Stimulated activated naive B cell treated with anti-CD40 and anti-IgM and Interleukin-4, amounts not matched to agents 10 μg/mL and 1 μg/mL and 100 μg/mL, for 72 hours (primary cell): ENCODE measurements at places on chromosomes 7 and 10.

GRCh38 chr7:34333925-34334324, 324.1 kb upstream of the NPSR1 start:
- no peak for DNase-seq

GRCh38 chr7:129401228-129401966, 32.8 kb upstream of the STRIP2 start:
- no peak for DNase-seq

GRCh38 chr7:7098280-7098818, 84.0 kb upstream of the C1GALT1 start:
- DNase-seq = no peak

GRCh38 chr10:114933588-114933987, 4.4 kb upstream of the TRUB1 start:
- no peak for DNase-seq

DNA sequence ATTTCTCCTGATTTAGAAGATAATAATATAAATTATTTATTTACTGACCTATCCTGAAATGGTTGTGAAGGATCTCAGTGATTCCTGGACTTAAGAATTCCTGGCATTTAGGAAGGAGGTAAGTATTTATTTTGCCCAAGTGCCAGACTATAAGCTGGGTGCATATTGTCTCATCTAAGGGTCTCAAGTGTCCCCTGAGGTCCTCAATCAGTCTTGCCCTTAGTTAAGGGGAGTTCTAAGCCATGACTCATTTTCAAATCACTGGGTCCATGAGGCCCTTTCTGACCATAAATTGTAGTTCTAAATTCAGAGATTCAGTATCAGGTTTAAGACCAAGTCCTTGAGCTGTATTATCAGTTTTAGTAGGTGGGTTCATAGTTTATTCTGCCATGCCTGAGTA, 251.6 kb upstream of the MEOX2 start:
- DNase-seq = no peak

DNA sequence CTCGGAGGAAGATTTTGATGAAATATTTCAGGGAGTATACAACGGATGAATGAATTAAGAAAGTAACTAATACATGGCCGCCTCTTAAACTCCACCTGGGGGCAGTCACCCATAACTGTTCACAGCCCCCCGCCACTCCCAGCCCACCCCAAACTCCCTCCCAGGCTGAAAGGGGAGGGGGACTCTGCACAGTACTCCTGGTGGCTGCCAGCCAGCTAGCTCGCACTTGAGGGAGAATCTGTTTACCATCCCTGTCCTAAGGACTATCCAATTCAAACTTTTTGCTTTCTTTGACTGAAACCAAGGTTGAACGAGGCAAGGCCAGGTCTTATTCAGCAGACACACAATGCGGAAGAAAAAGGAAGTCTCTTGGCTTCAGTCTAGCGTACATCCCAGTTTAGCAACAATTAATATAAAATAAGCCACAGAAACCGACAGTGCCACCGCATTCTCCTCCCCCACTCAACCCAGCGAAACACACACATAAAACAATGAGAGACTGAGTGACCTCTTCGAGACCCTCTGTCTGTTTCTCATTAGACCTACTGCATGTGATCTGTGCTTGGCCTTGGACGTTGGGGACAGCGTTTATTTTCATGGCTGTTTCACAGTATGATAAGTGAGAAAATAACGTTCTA, 219.5 kb downstream of the GLI3 start:
- DNase-seq = no peak

- no peak for DNase-seq
Observed at GRCh38 chr10:51117053-51117660, 42.9 kb downstream of the PRKG1 start.

- DNase-seq = no peak
Observed at GRCh38 chr10:58704671-58705141, 192.0 kb downstream of the BICC1 start.

GRCh38 chr10:83943920-83944319, 195.4 kb upstream of the GHITM start:
- no peak for DNase-seq

GRCh38 chr10:5199398-5199797, 2.8 kb downstream of the AKR1C4 start:
- DNase-seq = no peak

DNA sequence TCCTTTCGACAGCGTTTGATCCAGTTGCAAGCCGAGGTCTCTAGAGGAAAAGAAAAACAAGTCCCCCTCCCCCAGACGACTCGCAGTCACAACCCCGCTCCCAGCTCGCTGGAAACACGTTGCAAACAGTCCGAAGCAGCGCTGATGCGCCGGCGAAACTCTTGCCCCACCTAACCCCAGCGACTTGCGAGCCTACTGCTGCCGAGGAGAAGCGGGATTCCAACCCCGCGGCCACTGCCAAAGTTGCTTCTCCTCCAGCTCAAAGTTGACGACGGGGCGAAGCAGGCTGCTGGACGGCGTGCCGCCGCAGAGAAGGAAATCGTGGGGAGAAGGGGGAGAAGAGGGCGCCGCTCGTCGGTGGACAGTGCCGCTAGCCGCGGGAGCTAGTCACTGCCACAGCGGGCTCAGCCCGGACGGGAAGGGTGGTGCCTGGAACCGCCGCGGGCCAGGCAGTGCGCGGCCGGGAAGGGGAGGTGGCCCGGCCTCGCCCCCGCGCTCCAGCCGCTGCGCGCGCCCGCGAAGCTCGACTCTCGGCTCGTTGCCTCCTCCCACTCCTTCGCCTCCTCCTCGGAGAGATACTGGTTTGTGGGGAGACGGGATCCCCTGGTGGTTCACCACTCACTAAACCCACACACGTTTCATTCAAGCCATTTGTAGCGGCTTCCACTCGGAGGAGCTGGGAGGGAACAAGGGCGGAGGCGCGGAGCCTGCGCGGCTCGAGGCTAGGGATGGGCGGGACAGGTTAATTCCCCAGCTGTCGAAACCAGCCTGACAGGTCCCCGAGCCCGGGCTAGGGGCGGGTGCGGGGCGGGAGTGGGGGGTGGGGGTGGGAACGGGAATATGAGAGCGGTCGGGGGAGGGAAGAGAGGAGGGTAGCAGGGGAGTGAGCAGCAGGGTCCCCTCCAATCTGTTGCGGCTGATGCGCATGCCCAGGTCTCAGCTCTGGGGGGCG, at the start of gene GPR37:
Gene GPR37 (minus strand): TSS at position 392 of the 952 bp plus-strand sequence. CDS start 816 bp downstream, outside the sequence.
- no peak for DNase-seq

- no peak for DNase-seq
Observed at GRCh38 chr7:51702673-51703072, 386.1 kb upstream of the COBL start.

GRCh38 chr7:94620703-94621118, 35.2 kb downstream of the SGCE start:
- DNase-seq = peak; percentile 74

GRCh38 chr10:67780759-67781538, 57.0 kb downstream of the DNAJC12 start:
- DNase-seq = no peak

GRCh38 chr7:17083392-17084165, 201.8 kb upstream of the AGR3 start:
- no peak for DNase-seq

DNA sequence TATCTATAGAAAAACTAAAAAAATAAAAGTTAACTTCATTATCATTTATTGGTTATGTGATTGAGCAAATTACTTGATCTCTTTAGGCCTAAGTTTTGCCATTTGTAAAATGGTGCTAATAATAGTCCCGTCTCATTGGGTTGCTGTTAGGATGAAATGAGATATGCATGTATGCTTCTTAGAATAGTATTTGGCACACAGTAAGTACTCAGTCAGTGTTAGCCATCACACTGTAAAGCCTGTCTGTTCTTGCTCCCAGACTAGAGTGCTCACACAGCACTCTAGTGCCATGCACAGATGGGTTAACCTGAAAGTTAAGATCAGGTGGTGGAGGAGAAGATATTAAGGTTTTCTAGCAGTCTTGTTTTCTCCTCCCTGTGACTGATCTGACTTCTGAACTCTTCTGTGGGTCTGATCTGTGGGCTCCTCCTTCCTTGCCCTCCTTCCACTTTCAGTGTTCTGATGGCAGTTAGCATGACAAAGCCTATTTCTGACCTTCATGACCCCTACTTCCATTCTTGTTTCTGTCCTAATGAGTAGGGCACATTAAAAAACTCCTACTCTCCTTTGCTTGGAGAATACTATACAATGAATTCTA, 167.5 kb downstream of the RNLS start:
- DNase-seq = no peak

DNA sequence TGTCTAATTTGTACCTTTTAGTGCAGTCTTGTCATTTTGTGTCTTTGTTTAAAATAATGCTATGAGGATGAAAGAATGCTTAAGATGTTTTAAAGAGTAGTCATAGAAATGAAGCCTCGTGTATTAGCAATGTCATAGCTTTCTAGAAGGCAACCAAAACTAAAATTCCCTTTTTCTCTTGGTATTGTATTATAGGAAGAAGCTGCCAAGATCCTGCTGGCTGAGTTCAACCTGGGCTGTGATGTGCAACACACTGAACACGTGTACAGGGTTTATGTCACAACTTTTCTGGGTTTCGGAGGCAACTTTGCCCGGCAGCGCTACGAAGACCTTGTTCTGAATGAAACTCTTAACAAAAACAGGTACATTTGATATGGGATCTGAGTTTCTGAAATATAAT, 36.2 kb downstream of the COX15 start:
- no peak for DNase-seq

DNA sequence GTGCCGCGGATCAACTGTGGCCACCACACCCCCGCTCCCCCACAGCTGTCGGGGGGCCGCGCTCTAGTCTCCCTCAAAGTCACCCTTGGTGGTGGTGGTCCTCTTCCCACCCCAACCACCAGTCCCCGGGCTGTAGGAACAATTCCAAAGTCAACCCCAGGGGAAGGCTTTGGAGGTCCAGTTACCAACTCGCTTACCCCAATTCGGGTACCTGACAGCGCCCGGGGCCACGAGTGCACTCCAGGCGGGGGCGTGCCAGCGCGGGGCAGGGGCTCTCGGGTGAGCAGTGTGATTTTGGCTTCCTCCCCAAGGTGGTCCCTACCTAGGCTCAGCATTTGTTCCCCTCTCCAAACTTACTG, 584 bp upstream of the ZMIZ1 start:
- DNase-seq = no peak

DNA sequence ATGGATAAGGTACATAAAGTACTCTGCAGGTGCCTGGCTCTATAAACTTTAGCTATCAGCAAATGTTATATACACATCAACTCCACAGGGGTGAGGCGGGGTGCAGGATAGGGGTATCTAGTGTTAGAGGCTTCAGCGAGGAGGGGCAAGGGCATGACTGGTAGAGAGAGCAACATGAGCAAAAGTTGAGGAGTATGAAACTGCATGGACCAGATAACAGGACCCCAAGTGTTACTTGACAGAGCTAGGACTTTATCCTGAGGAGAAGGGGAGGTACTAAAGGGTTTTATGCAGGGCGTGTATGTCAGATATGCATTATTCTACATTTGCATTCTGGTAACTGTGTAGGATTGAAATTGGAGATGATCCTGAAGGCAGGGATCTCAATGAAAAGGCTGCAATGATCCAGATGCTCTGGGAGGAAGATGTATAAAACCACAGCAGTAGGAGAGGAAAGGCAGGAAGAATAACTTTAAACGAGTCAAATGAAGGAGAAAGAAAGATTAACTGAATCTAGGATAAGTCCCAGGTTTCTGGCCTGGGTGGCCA, 109.8 kb upstream of the FAM133B start:
- no peak for DNase-seq

GRCh38 chr7:106023369-106024322, 60.6 kb downstream of the CDHR3 start:
- no peak for DNase-seq
